Stimulated activated CD8-positive, alpha-beta memory T cell treated with anti-CD3 and anti-CD28 coated beads, Interleukin-4, amount 100 ng/mL, for 24 hours (primary cell): ENCODE measurements at places on chromosomes 11 and 22.

GRCh38 chr11:69059985-69060384 lies 11.3 kb downstream of the TPCN2 start:
- DNase-seq, result no peak

- DNase-seq, result no peak
These were observed 8.0 kb downstream of the NEAT1 start for GRCh38 chr11:65430406-65431217.

GRCh38 chr22:28703436-28703835 lies 23.8 kb upstream of the TTC28 start:
- DNase-seq, result no peak

DNA sequence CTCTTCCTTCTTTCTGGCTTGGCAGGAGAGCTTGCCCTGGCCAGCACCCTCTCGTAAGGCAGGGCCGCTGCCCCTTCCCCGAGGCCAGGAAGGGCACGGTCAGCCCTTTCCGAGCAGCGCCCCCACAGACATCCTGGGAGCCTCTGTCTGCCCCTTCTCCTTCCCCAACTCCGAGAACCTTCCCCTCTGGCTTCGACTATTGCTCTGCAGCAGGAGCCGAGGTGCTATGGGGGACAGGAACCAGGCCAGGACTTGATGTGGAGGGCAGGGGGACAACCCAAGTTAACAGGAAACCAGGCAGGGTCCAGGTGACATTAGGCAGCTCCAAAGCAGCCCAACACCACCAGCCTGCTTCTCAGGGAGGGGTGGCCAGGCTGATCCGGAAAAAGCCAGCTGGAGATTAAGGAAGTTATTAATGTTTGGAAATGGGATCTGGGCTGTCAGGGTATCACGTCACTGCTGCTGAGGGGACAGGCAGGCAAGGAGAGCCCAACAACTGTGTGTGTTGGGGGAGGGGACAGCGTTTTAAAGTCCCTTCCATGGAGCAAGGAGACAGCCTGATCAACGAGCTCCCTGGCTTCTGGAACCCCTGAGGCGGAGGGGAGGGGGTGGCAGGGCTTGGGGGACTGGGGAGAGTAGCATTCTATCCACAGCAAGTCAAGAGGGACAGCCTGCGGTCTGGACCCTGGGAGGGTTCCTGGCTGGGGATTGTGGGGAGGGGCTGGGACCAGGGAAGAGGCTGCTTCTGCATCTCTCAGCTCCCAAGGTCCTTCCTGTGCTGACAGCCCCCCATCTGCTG lies 27.3 kb downstream of the SYT7 start:
- DNase-seq, result no peak

DNA sequence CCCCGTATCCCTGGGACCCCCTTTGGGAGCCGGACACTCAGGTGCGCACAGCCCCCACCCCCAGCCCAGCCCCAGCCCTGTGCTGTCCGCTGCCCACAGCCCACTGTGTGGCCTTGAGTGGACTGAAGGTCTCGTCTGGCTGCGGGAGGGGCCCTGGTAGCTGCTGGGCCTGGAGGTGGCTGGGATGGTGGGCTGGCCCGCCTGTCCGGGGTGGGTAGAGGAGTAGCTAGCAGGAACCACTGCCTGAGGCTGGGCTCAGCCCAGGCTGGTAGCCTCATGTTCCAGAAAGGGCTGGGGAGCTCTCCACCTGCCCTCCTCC lies 4.6 kb upstream of the MUC6 start:
- no peak for DNase-seq

DNA sequence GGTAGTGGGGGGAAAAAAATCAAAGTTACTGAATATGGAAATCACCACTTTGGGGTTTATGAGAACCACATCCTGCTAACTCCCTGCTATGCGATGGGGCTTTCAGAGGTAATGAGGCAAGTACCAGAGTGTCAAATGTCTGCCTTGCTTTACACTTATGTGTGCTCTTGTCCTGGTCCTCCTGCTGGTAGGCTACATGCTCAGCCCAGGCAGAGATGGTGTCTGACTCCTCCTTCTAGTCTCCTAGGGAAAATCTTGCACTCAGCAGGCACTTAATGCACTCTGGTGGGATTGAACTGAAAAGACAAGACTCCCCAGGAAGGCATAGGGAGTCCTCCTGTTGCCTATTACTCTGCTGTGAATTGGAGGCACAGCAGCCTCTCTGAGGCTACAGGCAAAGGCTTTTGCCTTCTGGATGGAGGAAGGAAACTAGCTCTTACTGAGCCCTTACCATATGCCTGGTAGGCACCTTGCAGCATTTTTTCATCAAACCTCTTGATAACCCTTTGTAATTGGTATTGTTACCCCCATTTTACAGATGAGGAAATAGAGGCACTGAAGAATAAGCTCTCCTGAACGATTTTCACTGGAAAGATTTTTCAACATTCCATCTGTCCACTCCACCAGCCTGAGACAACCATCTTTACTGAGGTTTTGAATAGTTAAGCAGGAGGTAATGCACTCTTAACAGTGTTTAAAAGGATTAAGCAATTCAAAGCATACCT lies 132.1 kb upstream of the PAX6 start:
- no peak for DNase-seq

- no peak for DNase-seq
These were observed 2.0 kb downstream of the FBLN1 start for GRCh38 chr22:45504373-45505341.

GRCh38 chr11:126438272-126438671 lies 82.8 kb downstream of the ST3GAL4 start:
- DNase-seq, result no peak

DNA sequence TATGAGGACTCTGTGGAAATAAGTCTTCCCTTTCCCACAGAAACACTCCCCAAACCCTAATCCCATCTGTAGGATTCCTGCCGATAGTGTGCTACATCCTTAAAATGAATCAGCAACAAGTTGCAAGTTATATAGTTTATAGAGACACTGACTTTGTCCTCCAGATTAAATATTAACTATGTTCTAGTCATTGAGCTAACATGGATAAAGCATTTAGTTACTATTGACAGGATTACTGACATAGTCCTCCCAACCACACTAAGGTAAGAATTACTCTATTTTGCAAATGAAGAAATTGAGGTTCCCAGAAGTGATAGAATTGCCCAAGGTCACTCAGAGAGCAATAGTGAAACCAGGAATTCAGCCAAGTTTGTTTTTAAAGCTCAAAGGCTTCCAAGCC lies 1.9 kb downstream of the OR52M1 start:
- DNase-seq, result no peak

- DNase-seq, result peak; percentile 42
These were observed 37.3 kb upstream of the RBFOX2 start for GRCh38 chr22:36065775-36066544.

DNA sequence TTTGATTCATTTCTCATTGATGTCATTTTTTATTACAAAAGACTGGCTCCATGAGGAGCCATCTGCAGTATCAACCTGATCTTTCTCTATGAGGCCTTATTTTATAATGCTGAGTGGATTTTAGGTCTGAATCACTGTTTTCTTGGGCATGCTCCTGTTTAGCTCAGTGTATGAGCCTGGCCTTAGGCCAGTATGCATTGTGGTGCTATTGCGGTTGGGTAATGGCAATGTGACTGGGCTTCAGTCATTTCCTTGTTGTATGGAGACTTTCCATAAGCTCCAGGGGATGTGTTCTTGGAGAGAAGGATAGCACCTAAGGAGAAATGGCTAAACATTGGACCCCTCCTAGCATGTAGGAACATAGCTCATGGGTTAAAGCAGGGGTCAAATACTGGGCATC lies 293.2 kb downstream of the NELL1 start:
- DNase-seq, result no peak

DNA sequence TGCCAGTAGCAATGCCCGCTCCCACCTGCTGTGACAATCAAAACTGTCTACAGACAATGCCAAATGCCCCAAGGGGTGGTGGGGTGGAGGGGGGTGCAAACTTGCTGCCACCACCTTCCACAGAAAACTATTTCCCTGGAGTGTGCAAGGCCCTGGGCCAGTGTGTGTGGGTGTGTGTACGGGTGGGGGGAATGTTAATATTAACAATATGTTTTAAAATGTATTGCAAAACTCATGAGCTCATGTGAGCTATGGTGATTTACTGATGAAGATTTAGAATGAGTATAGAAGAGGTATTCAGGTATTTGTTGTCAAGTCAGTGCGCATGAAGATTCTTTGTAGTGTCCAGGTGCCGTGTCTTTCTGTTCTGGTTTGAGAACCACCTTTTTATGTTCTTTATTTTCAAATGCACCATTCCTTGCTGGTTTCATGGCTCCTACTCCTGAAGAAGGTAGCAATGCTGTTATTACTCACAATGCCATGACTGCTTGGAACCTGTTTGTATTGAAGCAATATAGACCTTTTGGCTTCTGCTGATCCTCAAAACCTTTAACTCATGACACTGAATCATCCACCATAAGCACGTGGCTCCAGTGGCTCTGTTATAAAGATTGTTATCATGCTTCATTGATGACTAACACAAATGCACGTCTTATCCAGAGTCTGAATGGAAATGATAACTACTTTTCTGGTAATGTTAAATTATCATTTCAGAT lies 29.9 kb upstream of the AQP11 start:
- DNase-seq, result no peak

GRCh38 chr11:74714904-74715303 lies 16.3 kb downstream of the CHRDL2 start:
- no peak for DNase-seq

DNA sequence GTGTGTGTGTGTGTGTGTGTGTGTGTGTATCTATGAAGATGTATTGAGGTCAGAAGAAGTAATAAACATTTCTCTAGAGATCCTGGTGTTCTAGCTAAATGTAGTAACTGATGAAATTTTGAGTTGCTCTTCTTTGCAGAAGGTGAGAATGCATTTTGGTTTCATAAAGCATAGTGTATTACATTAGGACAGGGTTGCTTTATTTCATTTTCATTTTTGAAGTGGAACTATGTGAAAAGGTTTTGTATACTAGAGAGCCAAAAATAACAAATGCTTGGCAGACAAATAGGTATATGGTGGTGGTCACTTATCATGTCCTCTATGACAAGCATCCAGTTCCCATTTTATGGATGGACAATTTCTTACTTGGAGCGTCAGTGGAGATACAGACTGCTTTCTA lies 99.0 kb downstream of the CASP12 start:
- DNase-seq, result no peak

- DNase-seq, result peak; percentile 67
These were observed 8.0 kb upstream of the SLCO2B1 start for GRCh38 chr11:75142714-75143419.

DNA sequence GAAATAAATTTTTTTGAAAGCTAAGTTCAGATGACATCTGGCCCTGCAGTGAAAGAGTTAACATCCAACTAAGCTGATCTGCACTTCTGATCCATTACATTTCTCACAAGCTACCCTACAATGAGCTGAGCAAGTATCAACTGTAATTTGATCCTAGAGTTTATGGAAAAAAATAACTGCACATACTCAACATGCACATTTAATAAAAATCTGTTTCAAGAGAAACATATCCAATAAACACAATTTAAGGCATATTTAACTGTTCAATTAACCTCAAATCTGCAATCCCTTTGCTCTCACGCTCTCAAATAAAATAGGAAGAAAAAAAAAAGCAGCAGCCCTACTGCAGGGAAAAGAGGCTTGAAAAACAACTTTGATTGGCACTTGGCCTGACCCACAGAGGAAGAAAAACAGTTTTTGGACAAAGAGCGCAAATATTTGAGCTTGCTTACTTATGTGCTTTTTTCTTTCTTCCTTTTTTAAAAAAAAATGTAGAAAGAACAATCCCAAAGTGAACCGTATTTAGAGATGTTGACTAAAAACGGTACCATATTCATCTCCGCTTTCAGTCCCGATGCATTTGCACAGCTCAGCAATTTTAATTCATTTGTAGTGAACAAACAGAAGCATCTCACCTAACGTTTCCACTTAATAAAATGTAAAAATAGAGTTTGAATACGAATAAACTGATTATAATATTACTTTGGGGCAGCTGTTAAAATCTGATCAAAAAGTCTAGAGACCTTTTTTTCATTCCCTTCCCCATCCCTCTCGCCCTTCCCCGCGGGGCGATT lies 1.6 kb downstream of the SESN3 start:
- DNase-seq, result no peak
